ENCODE measurements at places on chromosomes 6 and 20.
A peak's percentile ranks its signal among the peaks of the same experiment; 100 is the strongest.

- no peak for DNase-seq
Measured at GRCh38 chr6:7411328-7411727, 21.7 kb downstream of the RIOK1 start.

DNA sequence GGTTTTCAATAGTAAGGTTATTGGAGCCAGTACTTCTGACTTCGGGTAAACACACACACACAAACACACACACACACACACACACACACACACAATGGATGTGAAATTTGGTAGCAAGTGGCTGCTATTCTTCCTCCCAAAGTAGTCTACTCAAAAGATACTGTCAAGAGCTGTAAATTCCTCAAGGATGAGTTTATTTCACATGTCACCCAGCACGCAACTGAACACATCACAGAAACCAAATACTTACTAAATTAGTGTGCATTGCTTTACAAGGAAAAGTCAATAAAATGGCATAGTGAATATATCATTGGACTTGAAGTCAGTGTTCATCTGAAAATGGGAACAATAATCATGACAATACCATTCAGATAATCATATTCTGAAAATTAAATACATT is 32.9 kb downstream of the MMUT start:
- DNase-seq = no peak

DNA sequence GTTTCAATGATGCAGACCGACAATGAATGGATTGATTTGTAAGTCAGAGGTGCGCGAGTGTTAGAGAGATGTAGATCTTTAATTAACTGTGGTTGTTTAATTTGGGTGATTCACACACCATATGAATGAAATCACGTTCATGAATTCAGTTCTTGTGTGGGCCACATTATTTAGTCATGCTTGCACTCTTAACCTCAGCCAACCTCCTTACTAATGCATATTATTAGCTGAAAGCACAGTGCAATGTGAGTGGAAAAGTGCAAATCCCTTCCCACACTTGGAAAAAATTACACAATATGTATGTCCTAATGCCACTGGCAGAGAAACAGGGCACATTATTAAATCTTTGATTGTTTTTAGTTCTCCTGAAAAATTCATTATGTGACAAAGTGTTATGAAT is 512.5 kb downstream of the BCKDHB start:
- DNase-seq = no peak

- no peak for DNase-seq
Measured at GRCh38 chr6:148750838-148751792, 4.3 kb downstream of the UST start.

GRCh38 chr20:3896853-3897583 is 7.8 kb downstream of the PANK2 start:
- DNase-seq = no peak

GRCh38 chr6:113362301-113363047 is 494.7 kb upstream of the MARCKS start:
- no peak for DNase-seq

- DNase-seq = no peak
Measured at GRCh38 chr20:62755817-62756724, 40.2 kb upstream of the MRGBP start.

DNA sequence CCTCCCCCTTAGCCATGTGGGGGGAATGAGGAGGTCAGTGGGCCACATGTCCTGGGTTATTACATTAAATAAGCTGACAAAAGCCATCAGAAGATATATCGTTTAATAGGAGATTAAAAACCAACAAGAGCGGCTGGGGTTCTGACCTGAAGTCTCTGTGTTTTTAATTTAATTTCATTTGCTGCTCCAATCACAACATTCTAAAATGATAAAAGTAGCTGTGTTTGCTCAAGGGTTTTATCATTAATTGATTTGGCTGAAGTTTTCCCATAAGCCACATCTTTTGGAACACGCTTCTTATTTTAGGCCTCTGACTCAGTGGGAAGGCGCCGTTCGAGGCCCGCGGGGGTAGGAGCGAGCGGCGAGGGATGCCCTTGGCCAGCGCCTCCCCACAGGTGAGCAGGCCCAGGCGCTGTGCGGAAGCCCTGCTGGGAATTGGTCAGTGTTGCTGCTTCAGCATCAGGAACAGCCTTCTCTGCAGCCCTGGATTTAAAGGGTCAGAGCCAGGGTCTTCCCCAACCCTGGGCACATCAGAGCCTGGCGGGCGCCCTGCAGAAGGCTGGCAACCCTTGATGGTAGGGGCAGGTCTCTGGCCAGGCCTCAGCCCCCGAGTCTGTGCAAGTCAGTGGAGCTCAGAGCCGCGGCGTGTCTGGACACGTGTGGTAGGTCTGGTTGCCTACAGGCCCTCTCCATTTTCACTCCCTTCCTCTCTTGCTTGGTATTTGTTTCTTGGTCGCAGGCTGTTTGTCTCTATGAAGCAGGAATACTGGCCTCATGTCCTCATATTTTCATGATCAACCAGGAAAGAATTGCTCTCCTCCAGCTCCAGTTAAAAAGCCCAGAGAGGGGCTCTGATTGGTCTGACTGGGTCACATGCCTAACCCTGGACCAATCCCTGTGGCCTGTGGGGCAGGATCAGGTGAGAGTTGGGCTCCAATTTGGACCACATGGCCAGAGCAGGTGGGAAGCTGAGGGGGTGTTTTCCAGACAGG is 30.9 kb upstream of the MLN start:
- DNase-seq = no peak

DNA sequence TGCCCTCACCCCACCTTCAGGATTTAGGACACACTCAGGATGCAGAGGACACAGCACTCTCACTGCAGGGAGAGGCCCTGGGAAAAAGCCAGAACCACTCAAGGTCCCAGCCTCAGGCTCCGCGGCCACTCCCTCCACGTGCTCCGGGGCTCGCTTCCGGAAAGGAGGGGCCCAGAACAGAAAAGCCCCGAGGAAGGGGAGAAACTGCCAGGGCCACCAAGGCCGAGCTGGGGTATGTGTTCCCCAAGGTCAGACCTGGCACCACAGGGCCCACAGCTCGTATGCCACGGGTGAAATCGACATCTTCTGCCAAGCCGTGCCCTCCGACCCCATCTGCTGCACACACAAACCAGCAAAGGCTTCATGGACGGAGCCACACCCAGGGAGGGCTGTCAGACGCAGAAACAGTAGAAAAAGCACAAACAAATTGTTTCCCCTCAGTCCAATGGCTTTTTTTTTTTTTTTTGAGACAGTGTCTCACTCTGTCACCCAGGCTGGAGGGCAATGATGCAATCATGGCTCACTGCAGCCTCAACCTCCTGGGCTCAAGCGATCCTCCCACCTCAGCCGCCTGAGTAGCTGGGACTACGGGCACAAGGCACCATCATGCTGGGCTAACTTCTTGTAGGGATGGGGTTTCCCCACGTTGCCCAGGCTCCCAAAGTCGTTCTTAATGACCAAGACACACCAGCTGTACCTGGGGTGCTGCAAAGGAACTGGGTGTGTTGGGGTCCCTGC is 33.4 kb downstream of the SLC2A4RG start:
- no peak for DNase-seq

DNA sequence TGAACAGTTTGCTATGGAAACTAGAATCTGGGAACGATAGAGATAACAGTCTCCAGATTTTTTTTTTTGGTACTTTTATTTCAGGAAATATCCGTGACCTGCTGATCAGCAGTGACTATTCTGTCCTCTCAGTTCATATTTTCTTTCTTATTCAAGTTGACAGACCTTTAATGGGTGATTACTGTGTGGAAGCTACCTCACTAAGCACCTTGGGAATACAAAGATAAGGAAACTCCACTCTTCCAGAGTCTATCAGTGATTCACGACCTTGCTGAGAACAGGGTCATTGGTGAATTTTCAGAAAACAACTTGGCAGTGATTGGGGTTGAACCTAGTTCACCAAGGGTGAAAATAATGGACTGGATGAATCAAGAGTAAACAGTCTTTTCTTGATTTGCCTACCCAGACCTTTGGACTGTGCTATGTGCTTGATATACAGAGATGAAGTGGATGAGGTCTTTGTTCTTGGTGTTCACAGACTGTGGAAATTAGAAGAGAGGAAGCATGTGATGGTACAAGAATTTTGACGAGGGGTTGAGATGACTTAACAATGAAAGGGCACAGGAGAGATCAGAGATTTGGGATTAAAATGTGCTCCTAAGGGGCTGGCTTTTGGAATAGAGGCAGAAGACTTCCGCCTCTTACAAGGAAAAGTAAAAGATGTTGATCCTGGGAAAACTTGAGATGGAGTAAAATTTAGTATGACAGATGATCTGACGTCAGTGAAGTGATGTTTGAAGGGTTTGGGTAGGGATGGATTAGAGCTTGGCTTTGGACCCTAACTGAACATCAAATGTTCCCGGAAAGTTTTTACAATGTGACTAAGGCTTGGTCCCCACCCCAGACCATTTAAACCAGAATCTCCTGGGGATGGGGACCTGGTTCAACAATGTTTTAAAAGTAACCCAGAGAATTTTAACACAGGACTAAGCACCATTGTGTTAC is 1.2 kb downstream of the KAT14 start:
- no peak for DNase-seq

DNA sequence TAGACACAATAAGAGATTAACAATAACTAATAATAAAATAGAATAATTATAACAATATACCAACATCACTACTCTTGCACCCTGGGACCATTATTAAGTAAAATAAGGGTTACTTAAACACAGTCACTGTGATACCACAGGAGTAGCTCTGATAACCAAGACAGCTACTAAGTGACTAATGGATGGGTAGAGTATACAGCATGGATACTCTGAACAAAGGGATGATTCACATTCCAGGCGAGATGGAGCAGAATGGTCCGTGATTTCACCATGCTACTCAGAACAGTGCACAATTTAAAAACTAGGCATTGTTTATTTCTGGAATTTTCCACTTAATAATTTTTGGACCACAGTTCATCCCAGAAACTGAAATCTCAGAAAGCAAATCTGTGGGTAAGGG is 80.0 kb upstream of the FUT9 start:
- no peak for DNase-seq

- peak; percentile 68 for DNase-seq
Measured at GRCh38 chr20:46011631-46012482, 3.1 kb downstream of the MMP9 start.

DNA sequence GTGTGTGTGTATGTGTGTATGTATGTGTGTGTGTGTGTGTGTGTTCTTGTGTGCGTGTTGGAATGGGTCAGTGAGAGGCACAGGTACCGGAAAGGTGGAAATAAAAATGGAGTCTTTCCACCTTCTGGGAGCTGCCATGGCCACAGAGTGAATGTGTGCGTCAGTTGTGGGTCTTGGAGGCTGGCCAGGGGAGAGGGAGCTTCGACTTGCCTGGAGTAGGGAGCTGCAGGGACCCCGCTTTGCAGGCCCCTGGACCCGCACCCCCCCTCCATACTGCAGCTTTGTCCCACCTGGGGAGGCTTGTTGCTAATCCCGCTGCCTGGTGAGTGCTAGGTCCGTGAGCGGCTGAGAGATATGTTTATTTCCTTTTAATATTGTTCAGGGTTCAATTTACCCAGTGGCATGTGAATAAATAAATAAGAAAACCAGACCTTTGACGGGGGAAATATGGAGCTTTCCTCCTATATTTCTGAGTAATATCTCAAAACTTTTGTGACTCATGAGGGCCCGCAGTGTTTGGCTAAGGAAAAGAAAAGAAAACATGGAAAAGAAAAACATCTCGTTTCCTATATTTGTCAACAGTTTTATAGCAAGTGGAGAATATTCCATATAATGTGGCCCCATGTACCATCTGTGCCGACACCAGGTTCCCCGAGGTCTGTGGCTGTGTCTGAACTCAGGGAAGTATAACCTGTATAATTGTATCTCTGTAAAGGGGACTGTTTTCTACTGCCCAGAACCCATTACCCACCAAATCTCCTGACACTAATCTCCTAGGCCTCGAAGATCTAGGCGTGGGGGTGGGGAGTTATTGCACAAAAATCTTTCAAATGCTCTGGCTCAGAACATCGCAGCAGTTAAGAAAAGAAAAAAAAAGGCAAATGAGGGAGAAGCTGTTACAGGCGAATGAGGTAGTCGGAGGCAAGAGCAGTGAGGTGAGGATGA is 24.6 kb upstream of the CCDC167 start:
- no peak for DNase-seq

DNA sequence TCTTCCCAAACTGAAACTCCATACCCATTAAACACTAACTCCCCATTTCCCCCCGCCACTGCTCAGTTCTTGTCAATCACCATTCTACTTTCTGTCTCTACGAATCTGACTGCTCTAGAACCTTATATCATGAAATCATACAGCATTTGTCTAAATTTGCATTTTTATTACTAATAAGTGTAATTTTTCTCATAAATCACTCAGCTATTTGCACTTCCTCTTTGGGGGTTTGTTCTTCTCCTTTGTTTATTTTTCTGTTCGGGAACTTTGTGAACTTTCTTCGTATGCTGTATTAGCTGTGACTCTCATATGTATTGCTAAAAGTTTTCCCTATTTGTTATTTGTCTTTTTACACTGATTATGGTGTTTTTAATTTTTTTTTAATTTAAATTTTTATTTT is 152.2 kb downstream of the SLC16A10 start:
- no peak for DNase-seq

DNA sequence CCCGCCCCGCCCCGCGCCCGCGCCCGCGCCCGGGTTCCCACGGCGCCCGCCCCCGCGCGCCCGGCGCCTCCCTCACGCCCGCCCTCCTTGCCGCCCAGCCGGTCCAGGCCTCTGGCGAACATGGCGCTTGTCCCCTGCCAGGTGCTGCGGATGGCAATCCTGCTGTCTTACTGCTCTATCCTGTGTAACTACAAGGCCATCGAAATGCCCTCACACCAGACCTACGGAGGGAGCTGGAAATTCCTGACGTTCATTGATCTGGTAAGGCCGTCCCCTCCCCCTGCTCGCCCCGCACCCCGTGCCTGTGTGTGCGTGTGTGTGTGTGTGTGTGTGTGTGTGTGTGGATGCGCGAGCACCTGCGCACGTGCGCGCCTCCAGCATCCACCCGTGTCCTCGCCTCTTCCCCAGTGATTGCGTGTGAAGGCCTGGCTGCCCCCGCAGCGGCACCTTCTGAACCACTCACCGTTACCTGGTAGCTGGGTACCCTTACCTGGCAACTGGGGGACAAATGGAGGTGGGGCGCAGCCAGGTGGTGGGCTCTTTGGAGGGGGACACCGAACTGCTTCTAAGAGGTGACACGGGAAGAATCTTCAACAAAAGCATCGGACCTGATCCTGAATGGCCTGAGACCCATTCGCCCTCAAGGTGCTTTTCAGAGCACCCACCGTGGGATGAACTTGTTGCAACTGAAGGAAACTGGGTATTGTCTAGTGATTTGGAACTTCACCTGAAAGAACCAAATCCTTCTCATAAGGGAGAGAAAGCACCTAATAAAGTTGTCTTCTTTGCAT is at the start of gene AIG1:
Gene AIG1 (plus strand): TSS at position 84 of the 791 bp plus-strand sequence. CDS start 37 bp downstream, at position 121.
- DNase-seq = peak; percentile 72

- DNase-seq = no peak
Measured at GRCh38 chr6:46969206-46969605, 47.5 kb upstream of the ADGRF5 start.

GRCh38 chr6:30938730-30939129 is 2.0 kb upstream of the MUCL3 start:
- no peak for DNase-seq

DNA sequence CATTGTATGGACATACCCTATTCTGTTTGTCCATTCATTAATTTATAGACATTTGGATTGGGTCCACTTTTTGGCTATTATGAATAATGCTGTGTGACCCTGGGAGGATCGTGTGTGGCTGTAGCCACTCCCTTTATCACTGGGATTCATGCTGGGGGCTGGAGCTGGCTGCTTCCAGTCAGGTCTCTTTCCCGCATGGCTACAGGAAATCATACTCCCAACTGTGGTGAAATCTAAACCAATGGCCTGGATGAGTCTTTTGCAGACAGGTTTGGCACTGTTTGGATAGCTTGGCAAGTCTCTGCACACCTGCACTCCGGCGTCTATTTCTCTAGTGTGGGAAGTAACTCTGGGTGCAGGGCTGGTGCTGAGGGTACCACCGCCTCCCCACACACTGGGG is 80.4 kb downstream of the RIN2 start:
- no peak for DNase-seq
